RPMI7951 (cell line): ENCODE measurements at places on chromosomes 7 and 10. TPM values are rescaled to one million over a fixed set of nuclear protein-coding genes. Genes with fewer than 3 reads are reported as not detected.

SUN1 gene
- 67.6 and 89.9 TPM in 2 replicates for total RNA-seq

FAM221A gene
- total RNA-seq, result 0.72 and 1.7 TPM in 2 replicates

ANKRD61 gene
- total RNA-seq, result 0.12 and 0.20 TPM in 2 replicates

CPEB3 gene
- total RNA-seq, result 0.49 and 0.72 TPM in 2 replicates

TMEM72 gene
- not detected in 2 replicates for total RNA-seq
